Activated CD4-positive, alpha-beta T cell treated with anti-CD3 and anti-CD28 coated beads, Interleukin-2, amount 50 U/mL, for 24 hours (primary cell): ENCODE measurements at places on chromosomes 3 and 15.

DNA sequence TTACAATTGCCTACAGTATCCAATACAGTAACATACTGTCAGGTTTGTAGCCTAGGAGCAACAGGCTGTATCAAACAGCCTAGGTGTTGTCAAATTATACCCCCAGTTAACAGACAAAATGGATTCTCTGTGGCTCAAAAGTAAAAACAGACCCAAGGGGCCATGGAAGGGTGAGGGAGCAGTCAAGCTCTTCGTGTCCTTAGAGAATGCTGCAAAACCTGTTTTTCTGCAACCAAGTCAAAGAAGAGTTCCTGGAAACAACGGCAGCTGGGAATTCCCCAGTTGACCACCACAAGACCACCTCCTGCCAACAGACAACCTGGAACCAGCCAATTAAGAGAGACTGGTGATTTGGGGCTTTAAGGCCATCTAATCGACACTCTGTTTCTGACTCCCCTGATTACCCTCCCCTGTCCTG lies 11.1 kb upstream of the THUMPD3 start:
- no peak for DNase-seq

DNA sequence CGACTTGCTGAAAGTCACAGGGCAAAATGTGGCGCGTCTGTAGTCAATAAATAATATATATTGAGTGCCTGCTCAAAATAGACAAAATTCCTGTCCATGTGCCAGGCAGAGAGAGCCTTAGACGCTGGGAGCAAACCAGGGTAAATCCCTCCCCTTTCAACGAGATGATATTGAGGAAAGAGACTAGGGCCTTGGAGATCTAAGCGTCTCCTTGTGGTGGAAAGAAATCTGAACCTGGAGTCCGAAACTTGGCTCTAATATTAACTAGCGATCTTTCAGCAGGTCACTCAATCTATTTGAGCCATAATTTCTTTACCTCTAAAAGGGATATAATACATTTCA lies 348 bp upstream of the DPP8 start:
- no peak for DNase-seq

- DNase-seq = no peak
Measured at GRCh38 chr3:172580680-172581401, 57.6 kb upstream of the TNFSF10 start.

DNA sequence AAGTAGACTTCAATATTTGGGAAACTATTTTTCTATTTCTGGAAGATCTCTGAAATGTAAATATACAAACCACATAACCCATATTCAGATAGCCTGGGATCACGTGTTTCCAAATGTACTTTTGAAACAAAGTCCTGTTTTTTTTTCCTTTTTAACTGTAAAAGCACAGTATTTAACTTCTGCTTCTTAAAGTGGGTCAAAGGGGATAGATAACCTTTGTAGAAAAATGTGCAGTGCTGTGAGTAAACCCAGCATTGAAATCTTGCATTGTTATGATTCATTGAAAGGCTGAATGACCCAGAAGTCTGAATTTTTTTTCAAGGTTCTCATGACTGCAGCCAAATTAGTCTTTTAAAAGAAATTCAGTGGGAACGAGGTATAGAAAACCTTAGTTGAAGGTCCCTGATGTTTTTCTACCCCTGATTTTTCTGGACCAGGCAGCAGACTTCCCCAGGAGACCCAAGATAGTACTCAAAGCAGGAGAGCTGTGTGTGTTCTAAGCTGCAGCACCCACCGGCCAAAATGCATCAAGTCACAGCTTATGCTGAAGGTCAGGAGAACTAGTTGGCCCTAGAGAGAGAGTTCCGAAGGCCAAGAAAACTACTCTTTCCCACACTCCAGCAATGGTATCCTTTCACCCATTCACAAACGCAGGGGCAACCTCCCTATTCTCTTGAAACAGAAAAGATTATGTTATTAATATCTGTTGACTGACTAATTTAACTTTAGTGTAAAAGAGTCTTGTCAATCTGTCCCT lies 43.6 kb upstream of the APH1B start:
- no peak for DNase-seq

GRCh38 chr15:37758412-37758811 lies 176.0 kb upstream of the TMCO5A start:
- no peak for DNase-seq

GRCh38 chr15:25832158-25832557 lies 31.0 kb downstream of the ATP10A start:
- no peak for DNase-seq

GRCh38 chr3:18224426-18224825 lies 200.7 kb downstream of the SATB1 start:
- no peak for DNase-seq

DNA sequence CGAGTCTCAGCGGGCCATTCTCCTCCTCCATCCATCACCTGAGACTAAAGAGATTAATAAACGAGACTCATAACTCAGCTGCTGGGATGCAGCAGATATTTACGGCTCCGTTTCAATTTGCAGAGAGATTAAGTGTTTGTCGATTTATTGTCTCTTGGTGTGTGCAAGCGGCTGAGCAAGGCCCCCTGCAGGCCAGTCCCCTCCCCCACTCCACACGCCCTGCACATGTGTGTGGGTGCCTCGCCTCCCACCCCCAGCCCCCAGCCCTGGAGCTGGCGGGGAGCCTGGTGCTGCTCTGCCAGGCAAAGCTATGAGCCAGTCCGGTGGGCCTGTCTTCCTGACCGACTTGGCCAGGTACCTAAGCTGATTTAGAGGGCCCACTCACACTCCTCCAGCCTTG lies 63.0 kb downstream of the CYP11A1 start:
- DNase-seq = no peak

- DNase-seq = no peak
Measured at GRCh38 chr3:142960322-142960850, 3.1 kb downstream of the PAQR9 start.

DNA sequence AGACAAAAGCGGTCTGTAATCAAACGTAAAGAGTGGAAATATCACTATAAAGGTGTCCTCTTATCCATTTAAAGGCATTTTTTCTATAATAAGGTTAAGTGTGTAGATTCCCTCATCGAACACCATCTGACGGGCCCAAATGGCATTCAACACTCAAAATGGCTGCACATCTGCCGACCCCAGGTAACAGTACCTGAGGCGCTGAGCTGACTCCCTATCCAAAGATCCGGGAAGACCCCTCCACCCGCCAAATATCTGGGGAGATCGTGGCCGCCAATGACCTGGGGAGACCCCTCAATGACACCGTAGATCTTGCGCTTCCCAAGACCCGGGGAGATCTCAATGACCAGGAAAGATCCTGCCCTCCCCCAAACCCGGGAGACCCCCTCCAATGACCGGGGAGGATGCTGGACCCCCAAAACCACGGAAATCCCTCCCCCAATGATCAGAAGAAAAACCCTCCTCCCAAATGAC lies 476 bp downstream of the IP6K2 start:
- no peak for DNase-seq

DNA sequence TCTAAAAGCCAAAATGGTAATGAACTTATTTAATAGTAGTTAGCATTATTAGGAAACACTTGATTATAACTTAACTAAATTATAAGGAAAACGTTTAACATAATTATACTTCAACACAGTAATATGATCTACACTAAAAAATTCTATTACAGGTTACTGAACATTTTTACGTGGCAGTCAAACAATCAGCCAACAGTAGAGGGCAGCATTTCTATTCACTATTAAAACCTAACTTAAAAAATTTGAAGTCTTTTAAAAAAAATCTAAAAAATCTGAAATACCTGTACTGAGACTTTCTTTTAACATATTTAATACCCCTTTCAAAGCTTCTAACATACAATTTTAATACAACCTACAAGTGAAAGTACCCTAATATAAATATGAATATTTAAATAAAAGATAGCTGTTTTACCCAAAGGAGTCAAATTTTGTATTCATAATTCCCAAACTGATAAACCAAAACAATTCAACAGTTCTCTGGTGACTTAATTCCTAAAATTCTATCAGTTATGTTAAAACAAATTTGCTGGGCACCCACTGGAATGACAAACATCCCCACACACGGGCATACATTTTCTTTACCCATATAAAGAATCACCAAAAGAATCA lies 41.5 kb downstream of the DLG1 start:
- DNase-seq = no peak

DNA sequence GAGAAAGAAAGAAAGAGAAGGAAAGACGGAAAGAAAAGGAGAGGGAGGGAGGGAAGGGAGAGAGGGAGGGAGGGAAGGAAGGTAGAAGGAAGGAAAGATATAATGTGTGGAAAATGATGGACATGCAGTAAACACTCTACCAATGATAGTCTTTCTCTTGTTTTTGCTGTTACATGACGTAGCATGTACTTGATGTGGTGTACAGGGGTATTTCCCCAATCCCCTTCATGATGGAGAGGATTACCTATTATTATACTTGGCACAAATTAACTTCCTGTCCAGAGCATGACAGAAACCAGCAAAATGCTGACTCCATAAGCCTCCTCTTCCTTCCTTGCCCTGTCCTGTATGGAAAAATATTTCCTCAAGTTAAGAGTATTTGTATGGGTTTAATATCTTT lies 124.4 kb downstream of the B3GALNT1 start:
- DNase-seq = no peak

GRCh38 chr3:193910886-193911738 lies 224.8 kb upstream of the HES1 start:
- DNase-seq = no peak

DNA sequence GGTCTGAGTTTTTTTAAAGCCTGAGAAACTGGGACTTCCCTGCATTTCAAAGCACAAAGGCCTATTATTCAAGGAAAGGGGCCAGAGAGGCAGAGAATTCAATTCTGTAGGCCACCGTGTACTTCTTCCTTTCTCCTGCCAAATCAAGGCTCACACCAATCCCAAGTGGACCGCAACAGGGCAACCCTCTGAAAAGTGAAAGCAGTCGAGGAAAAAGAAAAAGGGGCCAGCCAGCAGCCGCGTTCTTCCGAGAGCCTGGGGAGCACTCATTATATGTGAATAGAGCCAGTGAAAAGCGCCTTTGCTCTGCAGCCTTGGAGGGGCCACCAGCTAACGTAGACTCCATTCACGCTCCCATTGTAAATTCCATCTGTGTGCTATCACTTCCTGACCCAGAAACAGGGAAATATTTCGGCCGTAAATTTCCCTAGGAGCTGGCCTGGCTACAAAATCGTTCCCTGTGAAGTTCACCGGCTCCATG lies 45.9 kb upstream of the THUMPD3 start:
- no peak for DNase-seq

DNA sequence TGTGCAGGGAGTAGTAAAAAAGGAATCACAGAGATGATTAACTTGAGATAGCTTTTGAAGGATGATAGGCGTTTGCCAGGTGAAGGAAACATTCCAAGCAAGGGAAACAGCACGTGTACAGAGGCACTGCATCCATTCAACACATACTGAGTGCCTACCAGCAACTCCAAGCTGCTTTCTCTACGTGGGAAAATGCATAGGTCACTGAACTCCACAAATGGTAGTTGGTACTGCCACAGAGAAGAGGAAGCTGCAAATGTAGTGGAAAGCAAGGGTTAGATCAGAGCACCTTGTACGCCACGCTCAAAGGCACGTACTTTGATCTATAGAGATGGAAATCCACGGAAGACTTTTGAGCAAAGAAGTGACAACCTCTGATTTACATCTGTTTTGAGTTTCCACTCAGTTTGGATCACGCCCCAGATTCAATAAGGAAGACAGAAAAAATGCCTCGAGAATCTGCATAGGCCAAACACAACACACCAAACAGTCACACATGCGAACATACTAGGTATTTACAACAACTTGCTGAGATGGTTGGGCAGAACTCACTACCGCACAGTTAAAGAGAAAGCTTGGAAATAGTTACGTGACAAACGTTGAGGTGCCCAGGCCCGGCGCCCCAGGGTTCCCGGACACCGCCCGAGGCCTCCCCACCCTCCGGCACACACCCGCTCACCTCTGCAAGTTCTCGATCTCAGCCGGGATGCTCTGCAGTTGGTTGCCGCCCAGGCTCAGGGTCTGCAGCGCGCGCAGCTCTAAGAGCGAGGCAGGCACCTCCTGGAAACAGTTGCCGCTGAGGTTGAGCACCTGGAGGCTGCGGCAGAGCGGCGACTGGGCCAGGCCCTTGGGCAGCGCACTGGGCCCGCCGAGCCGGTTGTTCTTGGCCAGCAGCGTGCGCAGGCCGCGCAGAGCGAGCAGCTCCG lies 826 bp downstream of the LRRC58 start:
- peak; percentile 41 for DNase-seq

DNA sequence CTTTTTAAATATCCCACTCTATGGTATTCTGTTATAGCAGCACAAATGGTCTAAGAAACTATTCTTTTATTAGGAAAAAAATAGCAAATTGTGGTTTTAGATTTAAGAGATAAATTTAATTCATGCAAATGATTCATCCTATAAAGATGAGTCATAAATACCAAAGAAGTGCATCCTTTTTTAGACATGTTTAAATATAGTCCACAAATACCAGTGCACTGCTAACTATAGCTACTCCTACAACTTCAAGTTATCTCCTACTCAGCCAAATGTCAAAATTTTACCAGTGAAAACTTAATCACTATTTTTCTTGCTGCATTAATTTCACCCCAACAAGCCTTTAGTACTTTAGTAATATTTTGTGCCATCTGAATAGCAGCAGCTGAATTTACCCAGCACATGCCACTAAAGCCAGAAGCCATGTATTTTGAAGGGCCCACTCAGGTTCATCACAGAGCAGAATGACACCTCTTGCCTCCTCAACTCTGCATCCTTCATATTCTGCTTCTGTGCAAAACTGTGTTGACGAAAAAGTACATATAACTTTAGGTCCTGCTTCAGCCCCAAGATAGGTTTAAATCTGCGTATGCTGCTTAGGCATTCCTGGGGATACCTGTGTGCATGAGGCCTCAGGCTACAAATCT lies 24.9 kb downstream of the CX3CR1 start:
- no peak for DNase-seq

DNA sequence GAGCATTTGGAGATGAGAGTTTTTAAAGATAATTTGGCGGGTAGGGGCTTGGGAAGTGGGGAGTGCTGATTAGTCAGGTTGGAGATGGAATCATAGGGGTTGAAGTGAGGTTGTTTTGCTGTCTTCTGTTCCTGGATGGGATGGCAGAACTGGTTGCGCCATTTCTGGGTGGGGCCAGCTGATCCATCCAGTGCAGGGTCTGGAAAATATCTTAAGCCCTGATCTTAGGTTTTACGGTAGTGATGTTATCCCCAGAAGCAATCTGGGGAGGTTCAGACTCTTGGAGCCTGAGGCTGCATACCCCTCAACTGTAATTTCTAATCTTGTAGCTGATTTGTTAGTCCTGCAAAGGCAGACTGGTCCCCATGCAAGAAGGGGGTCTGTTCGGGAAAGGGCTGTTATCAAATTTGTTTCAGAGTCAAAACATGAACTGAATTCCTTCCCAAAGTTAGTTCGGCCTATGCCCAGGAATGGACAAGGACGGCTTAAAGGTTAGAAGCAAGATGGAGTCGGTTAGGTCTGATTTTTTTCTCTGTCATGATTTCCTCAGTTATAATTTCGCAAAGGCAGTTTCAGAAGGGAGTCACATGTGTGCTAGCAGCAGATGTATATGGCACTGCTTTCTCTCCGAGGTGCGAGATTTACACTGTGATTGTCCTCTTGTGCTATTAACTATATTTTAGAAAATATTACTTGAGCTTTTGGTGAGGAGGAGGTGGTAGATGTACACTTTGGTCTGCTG lies 540.4 kb downstream of the EDEM1 start:
- DNase-seq = no peak
